LNCaP clone FGC (cell line): ENCODE measurements at places on chromosomes 2 and 18.

- DNase-seq: no peak
Measured at GRCh38 chr2:30349691-30350090, 97.4 kb upstream of the LCLAT1 start.

DNA sequence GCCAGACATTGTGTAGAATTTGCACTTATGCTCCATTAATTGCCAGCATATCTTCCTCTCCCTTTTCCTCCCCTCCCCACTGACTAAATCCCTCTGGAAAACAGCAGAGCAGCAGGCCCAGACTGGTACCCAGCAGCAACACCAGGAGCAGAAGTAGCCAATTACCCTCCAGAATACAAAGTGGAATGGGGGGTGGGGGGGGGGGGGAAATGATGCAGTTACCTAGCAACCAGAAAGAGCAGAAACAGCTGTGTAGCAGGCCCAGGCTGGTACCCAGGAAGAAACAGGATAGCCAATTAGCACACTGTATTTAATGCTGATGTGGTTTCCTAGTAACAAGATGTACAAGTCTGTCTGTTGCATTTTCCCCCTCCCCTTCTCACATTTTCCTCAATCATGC lies 52.3 kb downstream of the KLF7 start:
- no peak for DNase-seq

DNA sequence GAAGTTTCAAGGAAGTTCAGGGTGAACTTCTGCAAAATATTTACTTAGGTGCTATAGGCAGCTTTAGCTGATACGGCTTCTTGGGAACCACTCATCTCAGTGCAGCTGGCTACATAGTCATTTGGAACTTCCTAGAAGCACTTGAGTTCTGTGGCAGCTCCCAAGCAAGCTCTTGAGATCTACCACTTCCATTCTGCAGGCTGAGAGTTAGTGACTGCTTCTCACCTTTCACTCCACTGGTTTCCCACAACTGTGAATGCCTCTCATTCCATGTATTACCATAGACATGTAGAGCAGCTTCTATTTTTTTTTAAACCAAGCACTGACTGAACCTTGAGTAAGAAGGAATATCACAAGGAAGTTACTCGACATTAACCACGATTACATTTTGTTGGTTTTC lies 994.1 kb upstream of the ACVR2A start:
- no peak for DNase-seq

DNA sequence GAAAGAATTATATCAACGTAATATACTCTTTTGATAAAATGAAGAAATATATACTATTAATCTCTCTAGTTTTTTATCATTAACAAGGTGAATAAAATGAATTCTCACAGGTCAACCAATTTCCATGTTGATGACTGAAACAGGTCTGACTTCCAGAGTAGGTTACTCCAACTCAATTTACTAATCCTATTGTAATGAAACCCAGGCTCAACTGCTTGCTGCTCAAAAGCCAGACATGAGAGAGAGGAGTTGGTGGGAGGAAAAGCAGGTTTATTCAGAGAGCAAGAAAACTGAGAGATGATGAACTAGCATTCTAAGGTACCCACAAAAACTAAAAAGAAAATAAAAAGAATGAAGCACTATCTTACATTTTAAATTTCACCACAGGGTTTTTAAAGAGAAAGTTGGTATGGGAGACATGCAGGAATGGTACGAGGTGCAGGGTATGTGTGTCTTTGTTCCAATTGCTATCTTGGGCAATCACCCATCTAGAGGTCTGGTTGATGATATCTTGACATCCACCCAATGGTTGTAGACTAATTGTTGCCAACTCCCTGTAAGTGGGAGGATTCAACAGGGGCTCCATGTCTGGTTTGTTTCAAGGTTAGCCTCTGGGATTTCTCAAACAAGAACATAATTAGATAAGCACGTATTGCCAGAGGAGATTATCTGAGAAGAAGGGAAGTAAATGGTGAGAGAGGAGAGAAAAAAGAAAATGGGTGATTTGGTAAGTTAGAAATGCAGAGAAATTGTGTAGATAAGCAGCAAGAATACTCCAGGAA lies 471.4 kb upstream of the REG3G start:
- DNase-seq: no peak

DNA sequence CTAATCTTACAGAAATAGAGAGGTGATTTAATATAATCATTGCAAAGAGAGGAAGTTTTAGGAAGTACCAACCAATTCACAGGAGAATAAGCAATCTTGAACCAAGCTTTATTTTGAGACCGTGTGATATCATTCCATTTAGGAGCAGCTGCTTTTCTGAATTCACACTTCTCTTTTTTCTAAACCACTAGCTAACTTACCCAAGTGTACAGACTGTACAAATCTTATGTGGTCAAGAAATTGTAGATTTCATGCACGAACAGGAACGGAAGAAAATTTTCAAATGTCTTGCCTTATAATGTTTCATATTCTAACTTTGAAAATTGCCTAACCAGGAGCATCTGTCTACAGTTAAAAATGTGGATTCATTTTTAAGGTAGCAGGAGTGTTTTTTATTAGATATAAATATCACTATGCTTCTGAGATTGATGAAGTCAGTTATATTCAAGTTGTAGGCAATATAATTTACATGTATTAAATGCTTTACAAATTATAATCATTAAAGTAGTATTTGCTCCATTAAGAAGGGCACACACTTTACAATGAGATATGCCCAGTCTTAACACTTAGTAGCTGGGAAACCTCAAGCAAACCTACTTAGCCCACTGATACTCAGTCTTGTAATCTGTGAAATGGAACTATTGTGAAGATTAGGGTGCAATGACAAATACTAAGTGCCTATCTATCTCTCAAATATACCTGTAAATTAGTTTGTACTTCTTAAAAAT lies 302.2 kb upstream of the STON1 start:
- no peak for DNase-seq

- no peak for DNase-seq
Measured at GRCh38 chr2:69083235-69083748, 70.3 kb downstream of the ANTXR1 start.

- DNase-seq: no peak
Measured at GRCh38 chr18:21341141-21341540, 99.1 kb downstream of the GREB1L start.

DNA sequence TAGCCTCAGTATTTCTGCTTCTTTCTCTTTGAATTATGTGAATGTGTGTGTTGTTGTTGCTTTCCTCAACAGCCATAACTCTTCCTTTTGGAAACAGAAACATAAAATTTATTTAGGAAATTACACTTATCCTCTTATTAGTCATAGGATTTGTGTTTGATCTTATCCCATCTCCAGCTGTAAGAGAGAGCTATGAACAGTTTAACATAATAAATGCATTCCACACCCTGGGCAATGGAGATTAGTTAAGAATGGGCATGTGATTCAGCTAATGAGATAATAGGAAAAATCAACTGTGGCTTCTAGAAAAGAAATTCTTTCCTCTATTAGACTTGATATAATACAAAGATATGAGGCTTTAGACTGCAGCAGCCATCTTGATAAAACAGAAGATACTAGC lies 55.0 kb downstream of the SCN7A start:
- no peak for DNase-seq

GRCh38 chr18:35247412-35248249 lies 6.8 kb downstream of the ZNF397 start:
- DNase-seq: no peak

- DNase-seq: no peak
Measured at GRCh38 chr18:76967721-76968472, 145.5 kb downstream of the ZNF236 start.

- no peak for DNase-seq
Measured at GRCh38 chr2:230697676-230698075, 15.0 kb upstream of the CAB39 start.

GRCh38 chr2:205714058-205714776 lies 31.9 kb downstream of the NRP2 start:
- no peak for DNase-seq
